ENCODE measurements at places on chromosomes 16 and 17. TPM values are rescaled to one million over a fixed set of nuclear protein-coding genes. Genes with fewer than 3 reads are reported as not detected.

HS3ST6 gene
- not detected for total RNA-seq

FN3K gene
- total RNA-seq = 79.1 TPM

APOBR gene
- total RNA-seq = 0.38 TPM

TBC1D3H gene
- total RNA-seq = not detected

MARVELD3 gene
- not detected for total RNA-seq

OR2C1 gene
- total RNA-seq = 0.22 TPM

TXNL4B gene
- 6.7 TPM for total RNA-seq

TPSAB1 gene
- total RNA-seq = 3.6 TPM

NT5M gene
- total RNA-seq = 11.2 TPM

HAP1 gene
- total RNA-seq = 0.14 TPM

KRTAP3-2 gene
- not detected for total RNA-seq

TBX6 gene
- total RNA-seq = 1.0 TPM

KCNAB3 gene
- 0.30 TPM for total RNA-seq

STH gene
- not detected for total RNA-seq

DLX3 gene
- not detected for total RNA-seq

MYL11 gene
- total RNA-seq = not detected

FBXL16 gene
- total RNA-seq = 0.08 TPM

HOXB7 gene
- total RNA-seq = 0.16 TPM

HS3ST3A1 gene
- 0.16 TPM for total RNA-seq

OTOP3 gene
- total RNA-seq = not detected

AXIN1 gene
- 12.2 TPM for total RNA-seq

DPEP3 gene
- not detected for total RNA-seq
